ENCODE measurements at places on chromosomes 7 and 10. TPM values are rescaled to one million over a fixed set of nuclear protein-coding genes. Genes with fewer than 3 reads are reported as not detected.
A peak's percentile ranks its signal among the peaks of the same experiment; 100 is the strongest.

GRCh38 chr10:45375101-45375500, 1.1 kb downstream of the ALOX5 start:
- DNase-seq = no peak

GRCh38 chr7:87369216-87369615, 23.8 kb downstream of the CROT start:
- no peak for DNase-seq

DNA sequence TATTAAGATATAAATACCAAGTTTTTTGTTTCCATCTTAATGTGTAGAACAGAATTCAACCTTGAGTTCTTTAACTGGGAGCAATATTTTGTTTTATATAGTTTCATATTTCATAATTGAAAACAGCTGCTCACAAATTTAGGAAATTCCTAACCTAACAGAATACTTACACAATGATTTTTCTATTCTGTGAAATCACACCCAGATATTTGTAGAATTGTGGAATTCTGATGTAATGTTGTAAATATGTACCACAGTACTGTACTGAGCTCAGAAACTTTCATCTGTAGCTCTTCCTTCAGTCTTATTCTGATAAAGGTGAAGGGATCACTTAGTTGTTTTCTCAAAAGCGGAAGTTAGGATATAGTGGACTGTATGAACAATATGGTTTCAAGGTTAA, 143.4 kb upstream of the GLI3 start:
- no peak for DNase-seq

DNA sequence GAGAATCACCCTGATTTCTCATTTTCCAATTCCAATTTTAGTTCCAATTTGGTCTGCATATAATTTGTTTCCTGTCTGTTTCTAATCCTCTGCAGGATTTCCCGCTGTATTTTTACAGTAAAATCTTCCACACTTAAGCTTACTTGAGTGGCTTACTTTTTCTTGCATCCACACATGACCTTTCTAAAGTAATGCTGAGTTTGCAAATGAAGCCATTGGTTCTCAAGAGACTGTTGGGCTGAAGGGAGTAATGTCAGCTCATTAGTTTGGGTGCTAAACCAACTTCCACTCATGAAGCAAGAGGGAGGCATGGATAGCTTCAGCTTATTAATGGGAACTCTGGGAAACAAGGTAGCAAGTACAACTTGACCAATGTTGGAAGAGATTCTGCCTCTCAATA, 146.4 kb downstream of the SNX10 start:
- DNase-seq = no peak

GRCh38 chr7:39720586-39720985, 97.2 kb downstream of the RALA start:
- DNase-seq = no peak

- DNase-seq = no peak
Observed at GRCh38 chr10:123687758-123688157, 21.6 kb downstream of the GPR26 start.

DNA sequence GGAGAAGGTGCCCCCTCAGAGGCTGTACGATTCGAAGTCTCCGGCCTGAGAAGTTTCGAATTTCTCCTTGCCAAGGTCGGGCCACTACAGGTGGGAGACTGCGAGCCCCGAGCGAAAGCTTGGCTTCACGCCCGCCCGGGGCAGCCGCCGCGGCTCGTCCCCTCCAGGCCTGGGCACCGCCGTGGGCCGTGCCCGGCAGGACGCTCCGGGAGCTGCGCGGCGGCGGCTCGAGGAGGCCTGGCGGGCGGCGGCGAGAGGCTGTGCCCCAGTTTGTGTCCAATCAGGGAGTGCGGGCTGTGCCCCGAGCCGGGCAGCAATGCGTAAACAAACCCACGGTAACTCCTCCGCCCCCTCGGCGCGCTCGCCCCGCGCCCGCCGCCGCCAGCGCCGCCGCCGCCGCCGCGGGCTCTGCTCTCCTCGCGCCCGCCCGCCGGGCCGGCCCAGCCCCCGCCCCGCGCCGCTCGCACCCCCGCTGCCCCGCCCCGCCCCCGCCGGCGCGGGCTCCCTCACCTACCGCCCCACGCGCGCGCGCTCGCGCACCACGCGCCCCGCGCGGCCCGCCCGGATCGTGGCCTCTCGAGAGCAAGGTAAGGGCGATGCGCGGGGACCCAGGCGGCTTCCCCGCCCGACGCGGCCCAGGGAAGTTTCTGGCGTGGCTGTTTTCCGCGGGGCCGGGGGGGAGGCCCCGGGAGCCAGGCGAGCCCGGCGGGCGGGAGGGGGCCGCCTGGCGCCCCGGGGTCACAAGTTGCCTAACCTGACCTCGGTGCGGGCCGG, 57.8 kb upstream of the PCGF5 start:
- DNase-seq = peak; percentile 86

DNA sequence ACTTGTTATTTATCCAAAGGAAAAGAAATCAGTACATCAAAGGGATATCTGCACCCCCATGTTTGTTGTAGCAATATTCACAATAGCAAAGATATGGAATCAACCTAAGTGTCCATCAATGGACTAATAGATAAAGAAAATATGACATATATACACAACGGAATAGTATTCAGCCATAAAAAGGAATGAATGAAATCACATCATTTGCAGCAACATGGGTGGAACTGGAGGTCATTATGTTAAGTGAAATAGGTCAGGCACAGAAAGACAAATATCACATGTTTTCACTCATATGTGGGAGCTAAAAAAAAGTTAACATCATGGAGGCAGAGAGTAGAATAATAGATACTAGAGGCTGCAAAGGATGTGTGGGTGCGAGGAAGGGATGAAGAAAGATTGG, 25.0 kb upstream of the KAT6B start:
- DNase-seq = no peak

DNA sequence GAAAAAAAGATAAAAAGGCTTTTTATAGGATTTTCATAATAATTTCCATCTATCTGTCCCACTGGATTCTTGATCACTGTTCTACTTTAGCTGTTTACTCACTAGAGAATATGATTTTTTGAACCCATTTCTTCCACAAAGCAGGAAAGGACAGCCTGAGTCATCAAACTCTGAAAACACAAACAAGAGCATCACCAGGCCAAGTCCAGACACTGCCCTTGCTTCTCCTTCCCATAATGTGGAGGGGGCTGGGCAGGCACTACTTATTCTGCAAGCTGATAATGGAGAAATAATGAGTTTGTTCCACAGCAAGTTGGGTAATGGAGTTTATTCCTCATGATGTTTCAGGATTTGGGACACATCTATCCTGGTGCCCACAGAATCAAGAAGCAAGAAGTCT, 13.0 kb upstream of the KCNIP2 start:
- no peak for DNase-seq

- no peak for DNase-seq
Observed at GRCh38 chr10:95181726-95182125, 12.3 kb upstream of the ACSM6 start.

- DNase-seq = no peak
Observed at GRCh38 chr10:58734664-58735063, 222.0 kb downstream of the BICC1 start.

- DNase-seq = no peak
Observed at GRCh38 chr7:33815336-33815735, 90.0 kb upstream of the BMPER start.

DLX6 gene
- not detected for total RNA-seq

MCM7 gene
- 17.2 TPM for total RNA-seq

LDB3 gene
- 1,716 TPM for total RNA-seq

Data from heart left ventricle (tissue), 16 donors.